ENCODE measurements at places on chromosomes 6 and 20.

DNA sequence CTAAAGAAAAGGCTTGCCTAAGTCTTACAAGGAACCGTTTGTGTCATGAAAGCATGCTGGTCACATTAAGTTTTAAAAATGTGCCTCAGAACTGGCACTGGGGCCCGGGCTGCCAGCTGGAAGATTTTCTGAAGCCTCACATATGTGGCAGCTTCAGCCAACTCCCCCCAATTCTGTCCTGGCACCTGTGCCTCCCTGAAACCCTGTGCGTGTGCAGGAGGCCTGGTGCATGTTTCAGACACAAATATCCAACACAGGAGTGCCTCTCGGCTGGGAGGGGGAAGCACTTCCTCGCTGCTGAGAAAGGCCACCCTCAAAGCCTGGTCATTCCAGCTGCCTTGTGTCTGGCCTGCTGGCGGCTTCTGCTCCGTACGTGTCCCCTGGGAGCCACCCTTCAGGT is 188.5 kb upstream of the SNX9 start:
- DNase-seq, result no peak

- DNase-seq, result no peak
Measured at GRCh38 chr6:54900666-54901065, 54.1 kb downstream of the FAM83B start.

DNA sequence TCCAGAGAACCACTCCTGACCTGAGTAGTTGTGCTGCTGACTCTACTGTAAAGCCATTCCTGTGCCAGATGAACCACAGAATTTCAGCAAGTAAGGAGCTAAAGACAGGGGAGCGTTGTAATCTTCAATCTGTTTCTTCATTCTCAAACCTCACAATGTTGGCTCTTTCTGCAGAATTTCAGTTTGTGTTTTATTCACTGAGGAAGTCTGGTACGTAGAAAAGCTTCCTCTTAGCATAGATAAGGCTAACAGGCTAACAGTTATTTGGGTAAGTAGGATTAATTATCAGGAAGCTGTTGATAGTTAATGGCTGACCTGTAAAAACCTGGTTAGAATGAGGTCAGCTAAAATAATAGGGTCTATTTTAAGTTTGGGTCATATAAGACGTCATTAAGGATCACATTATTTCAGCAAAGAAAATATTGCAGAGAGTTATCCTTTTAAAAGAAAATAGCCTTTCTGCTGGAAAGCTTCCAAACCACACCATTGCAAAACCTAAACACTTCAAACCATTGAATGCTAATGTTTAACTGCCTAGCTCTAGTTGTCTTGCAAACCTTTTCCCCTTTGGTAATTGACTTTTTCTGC is 14.1 kb upstream of the TENT5A start:
- no peak for DNase-seq

- DNase-seq, result no peak
Measured at GRCh38 chr6:19368511-19368910, 468.7 kb upstream of the ID4 start.

GRCh38 chr6:135568379-135568778 is 70.8 kb upstream of the AHI1 start:
- no peak for DNase-seq

DNA sequence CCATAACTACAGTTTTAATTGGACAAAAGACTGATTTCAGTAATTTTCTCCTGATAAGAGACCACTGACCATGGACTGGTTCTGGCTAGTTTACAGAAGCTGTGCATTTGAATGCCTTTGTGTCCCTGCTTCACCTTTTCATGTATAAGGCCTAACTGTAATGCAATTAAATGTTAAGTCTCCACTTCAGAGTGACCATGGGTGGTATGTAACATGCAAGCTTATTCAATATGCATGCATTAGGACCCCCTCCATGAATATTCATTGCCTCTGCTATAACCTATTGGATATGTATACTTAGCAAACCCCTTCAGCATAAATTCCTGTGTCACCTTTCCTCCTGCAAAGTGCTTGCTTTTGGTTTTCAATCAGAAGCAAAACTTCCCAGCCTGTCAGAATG is 2.2 kb downstream of the UBD start:
- no peak for DNase-seq

- DNase-seq, result no peak
Measured at GRCh38 chr6:73340048-73340447, 14.0 kb downstream of the DPPA5 start.

DNA sequence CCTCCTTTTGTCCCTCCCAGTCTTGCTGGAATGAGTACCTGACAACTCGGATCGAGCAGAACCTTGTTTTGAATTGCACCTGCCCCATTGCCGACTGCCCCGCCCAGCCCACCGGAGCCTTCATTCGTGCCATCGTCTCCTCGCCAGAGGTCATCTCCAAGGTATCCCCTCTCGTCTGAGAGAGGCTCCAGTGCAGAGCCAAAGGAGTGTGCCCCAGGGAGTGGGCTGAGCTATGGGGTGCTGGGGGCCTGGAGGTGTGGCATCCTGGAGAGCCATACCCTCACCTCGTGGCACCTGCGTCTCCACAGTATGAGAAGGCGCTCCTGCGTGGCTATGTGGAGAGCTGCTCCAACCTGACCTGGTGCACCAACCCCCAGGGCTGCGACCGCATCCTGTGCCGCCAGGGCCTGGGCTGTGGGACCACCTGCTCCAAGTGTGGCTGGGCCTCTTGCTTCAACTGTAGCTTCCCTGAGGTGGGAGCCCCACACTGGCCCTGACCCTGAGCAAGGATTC is 8.8 kb downstream of the DNPH1 start:
- no peak for DNase-seq

DNA sequence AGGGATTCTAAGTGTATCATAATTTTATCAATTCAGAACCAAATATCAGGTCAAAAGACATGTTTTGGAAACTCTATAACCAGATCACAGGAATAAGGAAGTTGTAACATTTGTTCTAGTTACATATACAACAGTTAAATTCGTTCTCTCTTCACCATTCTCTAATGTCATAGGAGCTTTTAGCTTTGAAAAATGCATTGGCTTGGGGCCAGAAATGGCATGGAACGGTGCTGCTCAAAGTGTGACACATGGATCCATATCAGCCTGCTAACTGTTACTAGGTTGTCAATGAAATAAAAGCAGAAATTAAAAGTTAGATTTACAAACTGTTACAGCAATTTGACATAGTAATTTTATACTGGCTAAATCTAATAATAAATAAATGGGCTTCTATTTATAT is 120.3 kb downstream of the LCA5 start:
- DNase-seq, result no peak

DNA sequence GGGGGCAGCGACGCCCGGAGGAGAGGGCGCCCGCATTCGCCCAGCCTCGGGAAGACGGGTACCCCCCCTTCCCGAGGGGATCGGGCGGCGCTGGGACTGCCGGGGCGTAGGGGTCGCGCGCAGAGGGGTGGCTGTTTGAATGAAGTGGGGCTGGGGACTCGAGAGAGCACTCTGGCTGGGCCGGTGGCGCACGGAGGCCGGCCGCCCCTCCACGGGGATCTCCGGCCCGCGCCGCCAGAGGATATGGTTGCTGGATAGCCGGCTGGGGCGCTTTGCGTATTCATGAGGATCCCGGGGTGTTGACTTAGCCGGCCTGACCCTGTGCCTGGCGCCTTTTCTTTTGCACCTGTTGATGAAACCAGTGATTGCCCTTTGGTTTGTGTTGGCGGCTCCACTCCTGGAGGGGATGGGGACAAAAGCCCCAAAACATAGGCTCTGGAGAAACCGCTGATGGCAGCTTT is 469 bp downstream of the SYNJ2 start:
- DNase-seq, result no peak

DNA sequence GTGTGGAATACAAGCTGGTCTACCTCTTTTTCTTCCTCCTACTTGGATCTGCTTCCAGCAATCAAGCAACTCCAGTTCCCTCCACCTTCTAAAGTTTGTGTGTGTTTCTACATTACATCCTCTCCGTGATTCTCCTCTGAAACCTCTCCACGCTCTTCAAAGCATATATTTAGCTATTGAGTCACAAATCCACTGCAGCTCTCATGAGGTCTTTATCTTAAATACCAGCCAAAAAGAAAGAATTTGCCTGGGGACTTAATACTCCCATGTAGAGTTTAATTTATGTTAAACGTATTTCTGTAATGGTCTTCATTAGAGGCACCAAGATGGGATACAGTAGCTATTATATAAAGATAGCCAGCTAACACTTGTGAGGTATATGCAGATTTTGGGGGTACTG is 78.7 kb downstream of the FOXC1 start:
- DNase-seq, result no peak

DNA sequence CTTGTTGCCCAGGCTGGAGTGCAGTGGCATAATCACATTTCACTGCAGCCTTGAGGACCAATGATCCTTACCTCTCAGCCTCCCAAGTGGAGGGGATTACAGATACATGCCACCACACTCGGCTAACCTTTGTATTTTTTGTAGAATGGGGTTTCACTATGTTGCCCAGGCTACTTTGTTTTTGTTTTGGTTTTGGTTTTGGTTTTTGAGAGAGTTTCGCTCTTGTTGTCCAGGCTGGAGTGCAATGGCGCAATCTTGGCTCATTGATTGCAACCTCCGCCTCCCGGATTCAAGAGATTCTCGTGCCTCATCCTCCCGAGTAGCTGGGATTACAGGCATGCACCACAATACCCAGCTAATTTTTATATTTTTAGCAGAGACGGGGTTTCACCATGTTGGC is 105.5 kb downstream of the BMP7 start:
- DNase-seq, result no peak

GRCh38 chr6:122369536-122369935 is 29.9 kb upstream of the HSF2 start:
- no peak for DNase-seq

- no peak for DNase-seq
Measured at GRCh38 chr6:142765306-142765705, 179.7 kb downstream of the HIVEP2 start.

DNA sequence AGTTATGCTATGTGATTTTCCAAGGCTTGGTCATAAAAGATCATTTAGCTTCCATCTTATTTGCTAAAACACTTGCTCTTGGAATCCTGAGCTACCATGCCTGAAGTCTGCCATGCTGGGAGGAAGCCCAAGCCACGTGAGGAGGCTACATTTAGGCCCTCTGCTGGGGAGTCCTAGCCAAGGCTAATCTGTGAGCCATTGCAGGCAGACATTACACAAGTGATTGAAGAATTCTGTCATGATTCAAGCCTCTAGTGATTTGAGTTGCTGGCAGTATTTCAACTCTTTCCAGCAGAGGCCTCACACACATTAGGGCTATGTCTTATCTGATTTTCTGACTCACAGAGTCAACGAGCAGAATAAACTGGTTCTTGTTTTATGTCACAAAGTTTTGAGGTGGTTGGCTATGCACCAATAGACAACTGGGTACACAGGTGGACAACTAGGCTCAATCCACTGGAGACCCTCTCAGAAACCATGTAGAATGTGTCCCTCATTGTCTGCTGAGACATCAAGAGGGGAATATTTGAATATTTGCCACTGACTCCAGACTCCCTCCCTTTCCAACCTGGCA is 227.2 kb upstream of the SULF2 start:
- DNase-seq, result no peak

GRCh38 chr6:28953039-28953584 is 29.3 kb upstream of the TRIM27 start:
- no peak for DNase-seq

GRCh38 chr20:54601831-54602515 is 126.6 kb downstream of the DOK5 start:
- no peak for DNase-seq

GRCh38 chr20:22088882-22089281 is 383.4 kb downstream of the PAX1 start:
- no peak for DNase-seq

DNA sequence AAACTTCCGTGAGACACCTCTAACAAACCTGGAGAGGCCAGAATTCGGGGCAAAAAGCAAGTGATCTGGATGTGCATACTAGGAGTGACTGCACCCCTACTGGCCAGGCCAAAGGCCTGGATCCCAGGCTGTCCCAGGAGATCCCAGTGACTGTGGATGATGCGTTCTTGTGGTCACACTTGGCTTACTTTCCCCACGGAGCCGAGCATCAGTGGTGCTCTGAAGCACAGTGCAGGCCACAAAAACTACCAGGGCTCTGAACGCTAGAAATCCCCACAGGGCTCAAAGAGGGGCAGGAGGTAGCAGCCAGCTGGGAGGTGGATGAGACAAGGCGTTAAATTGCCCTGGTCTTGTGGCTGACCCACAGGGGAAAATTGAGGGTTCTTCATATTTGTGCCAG is 7.1 kb downstream of the TRIM26 start:
- no peak for DNase-seq

DNA sequence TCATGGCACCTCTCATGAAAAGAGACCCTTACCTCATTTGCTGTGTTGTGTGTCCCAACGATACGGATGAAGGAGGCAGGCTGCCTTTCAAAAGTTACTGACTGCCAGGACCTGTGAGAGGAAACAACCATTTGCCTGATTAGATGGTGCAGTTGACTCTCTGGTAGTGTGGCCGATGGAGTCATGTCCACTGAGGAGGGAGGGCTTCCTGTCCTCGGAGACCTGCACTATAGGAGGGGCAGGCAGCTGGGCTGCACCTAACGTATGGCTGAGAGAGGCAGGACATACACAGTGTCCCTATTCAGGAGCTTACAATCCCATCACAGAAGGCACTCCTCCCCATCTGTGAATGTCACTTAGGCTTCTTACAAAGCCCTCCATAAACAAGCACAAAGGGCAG is 373.0 kb downstream of the ZFAND3 start:
- DNase-seq, result no peak

GRCh38 chr6:169837529-169838250 is 86.3 kb downstream of the ERMARD start:
- DNase-seq, result no peak

DNA sequence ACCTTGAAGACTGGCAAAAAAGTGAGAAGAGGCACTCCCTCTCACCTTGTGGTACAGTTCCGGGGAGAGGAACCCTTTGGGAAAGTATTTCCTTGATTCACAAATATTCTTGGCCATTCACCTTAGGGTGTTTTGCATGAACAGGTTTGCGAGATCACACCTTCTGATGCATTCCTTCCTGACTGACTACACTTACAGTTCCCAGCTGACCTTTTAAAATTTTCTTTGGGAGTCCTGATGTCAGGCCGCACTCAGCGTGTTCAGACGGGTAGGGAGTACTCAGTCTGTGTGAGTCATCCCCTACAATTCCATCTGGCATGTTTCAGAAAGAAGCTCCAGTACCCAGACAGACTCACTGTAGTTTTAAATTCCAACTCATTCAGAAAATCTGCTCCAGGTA is 1.7 kb downstream of the ADGRF4 start:
- no peak for DNase-seq

GRCh38 chr20:51801823-51802123 is 548 bp downstream of the SALL4 start:
- no peak for DNase-seq

DNA sequence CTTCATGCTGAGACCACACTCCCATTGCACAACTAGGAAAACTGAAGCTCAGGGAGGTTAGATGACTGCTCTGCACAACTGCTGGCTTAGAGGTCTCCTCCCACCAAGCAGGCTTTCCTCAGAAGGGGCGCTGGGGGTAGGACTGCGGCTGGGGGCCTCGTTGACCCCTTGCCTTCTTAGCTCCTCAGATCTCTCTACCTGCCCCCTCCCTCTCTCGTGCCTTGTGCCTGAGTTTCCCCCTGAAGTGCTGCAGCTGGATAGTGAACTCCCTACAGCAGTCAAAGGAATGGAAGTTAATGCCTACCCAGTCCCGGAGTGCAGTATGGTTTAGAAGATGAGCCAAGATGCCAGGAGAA is 149.8 kb downstream of the GRM4 start:
- DNase-seq, result no peak

Data from NCI-H510A (cell line).